ENCODE measurements at places on chromosomes 2 and 18.

DNA sequence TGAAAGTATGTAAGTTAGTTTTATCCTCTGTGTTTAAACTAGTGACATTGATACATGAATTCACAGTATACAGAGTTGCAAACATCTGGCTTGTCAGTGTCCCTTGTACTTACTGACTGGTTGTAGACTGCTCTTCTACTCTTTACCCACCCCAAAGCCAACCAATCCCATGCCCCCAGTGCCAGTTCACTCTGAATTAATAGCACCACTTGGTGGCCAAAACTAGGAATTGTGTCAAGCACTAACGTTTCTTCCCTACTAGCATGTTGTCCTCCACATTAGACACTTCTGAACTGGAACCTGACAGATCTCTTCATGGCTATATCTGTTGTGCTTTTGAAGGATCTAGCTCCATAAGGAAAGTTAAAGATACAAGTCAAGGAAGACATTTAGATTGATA is 27.2 kb upstream of the OTX1 start:
- DNase-seq: no peak

DNA sequence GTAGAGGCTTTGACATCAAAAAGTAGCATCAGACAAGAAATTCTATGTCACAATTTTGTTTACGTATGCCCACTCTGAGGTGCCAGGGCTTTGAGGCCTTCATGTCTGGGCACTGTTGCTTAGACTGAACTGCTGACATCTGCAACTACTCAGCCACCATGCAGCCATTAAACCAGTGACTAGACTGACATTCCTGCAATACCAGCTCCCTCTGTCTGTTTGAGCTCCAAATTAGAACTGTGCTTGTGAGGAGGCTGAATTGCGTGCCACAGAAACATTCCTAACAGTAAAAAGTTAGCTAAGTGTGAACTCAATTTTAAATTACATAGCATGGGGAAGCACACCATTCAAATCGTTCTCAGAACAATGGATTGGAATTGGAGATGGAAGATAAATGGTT is 163.2 kb downstream of the INSIG2 start:
- DNase-seq: no peak

- DNase-seq: no peak
These were observed 184.2 kb downstream of the GLI2 start for GRCh38 chr2:120919771-120920453.

GRCh38 chr2:8285081-8285480 is 396.8 kb upstream of the ID2 start:
- DNase-seq: no peak

- DNase-seq: no peak
These were observed 17.1 kb downstream of the TUBB6 start for GRCh38 chr18:12324991-12325725.

- DNase-seq: no peak
These were observed 29.0 kb downstream of the ZAP70 start for GRCh38 chr2:97742381-97742847.

DNA sequence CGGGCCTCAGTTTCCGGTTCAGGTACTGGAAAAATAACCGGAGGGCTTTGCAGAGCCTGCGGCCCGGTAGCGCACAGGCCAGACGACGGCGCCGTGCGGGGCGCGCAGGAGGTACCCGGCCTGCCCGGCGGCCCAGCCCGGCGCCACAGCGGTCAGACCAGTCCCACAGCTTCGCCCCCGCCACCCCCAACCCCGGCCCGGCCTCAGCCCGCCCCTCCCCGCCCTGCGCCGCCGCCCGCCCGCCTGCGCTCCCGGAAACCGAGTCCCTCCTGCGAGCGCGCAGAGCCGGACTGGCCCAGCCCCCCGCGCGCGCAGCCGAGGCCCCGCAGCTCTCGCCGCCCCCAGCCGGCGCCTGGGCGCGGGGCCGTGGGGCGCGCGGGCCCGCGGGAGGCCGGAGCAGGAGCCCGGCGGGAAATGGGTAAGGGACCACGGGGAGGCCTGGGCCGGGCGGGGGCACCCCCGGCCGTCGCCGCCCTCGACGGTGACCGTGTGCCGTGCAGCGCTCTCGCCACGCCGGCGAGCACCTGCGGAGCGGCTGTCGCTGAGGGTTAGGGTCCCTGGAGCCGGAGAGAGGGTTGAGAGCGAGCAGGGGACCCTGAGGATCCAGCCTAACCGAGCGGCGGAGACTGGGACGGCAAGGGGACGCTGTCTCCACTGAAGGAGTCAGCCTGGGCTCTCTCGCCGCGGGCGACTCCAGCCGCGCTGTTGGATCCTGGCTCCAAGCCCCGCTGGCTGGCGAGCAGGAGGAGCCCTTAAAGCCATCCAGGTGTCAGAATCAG is 16.5 kb upstream of the PSD4 start:
- no peak for DNase-seq

GRCh38 chr2:151423760-151424159 is 14.1 kb downstream of the RIF1 start:
- DNase-seq: no peak

DNA sequence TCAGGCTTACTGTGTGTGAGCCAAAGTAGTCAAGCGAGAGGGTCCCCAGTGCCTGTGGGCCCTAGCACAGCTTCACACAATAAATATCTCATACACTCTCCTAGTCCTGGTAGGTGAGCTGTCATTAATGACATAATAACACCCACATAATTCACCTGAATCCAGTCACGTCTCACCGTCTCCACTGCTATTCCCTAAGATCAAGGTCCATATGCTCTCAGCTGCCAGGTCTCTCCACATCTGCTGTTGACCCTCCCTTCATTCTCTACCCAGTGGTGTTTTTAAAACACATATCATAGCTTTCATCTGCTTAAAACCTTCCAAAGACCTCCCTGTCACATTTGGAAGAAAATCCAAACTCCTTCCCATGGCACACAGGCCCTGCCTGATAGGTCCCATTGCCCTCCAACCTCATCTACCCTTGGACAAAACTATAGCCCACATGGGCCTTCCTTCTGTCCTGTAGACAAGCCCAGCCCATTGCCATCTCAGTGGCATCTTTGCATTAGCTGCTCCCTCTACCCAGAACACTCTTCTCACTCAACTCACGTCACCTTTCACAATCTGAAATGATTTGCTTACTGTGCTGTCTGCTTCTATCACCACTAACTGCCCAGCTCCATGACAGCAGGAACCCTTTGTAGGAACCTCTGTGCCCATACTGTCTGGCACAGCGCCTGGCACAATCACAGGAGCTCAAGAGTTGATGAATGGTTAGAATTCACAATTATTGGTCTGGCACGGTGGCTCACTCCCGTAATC is 7.5 kb downstream of the KCNG3 start:
- DNase-seq: no peak

GRCh38 chr2:3864943-3865865 is 161.8 kb downstream of the DCDC2C start:
- no peak for DNase-seq

DNA sequence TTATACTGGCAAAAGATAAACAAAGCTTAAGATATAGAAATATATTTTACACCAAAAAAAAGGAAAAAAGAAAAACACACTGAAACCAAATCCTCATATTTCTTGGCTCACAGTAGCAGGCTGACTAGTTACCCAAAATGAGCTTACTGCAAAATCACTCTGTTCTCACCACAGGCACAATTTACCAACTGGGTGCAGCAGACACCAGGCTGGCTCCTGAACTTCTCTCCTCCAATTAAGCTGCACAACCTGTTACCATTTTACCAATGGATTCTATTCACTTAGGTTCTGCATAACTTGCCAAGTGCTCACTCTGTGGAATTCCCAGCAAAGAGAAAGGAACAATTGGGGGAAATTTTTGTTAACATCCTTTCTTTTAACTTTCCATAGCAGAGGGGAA is 679.3 kb downstream of the ZEB2 start:
- DNase-seq: no peak

- DNase-seq: no peak
These were observed 150.0 kb upstream of the EPB41L3 start for GRCh38 chr18:5693699-5694294.

DNA sequence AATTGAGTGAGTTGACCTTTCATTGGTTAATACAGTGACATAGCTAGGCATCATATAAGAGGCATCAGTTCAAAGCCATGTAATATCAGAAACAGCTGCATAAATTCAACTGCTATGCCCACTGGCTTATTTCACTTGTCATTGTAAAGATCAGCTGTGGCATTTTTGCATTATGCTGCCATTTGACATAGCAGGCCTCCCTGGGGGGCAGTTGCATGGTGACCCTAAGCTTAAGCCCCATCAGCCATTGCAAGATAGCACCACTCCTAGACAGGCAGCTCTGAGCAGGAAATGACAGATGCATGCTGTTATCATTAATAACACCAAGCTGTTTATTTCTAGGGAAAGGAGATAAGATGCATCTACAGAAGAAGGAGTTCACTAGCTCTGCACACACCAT is 233.4 kb upstream of the CNTNAP5 start:
- DNase-seq: no peak

DNA sequence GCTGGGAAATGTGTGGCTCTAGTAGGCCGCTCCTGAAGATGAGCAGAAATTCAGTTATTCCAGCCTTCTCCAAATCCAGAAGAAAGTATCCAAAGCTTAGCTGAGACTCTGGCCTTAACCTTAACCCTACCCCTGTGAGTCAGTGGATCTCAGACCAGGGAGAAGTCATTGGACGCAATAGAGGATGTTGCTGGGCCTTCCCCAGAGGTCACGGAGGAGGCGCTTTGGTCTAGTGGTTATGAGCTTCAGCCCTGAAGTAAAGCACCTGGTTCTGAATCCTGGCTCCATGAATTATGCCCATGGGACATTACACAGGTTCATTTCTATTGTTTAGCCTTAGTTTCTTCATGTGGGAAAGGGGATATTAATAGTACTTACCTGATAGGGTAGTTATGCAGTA is 24.0 kb downstream of the PKDCC start:
- no peak for DNase-seq

DNA sequence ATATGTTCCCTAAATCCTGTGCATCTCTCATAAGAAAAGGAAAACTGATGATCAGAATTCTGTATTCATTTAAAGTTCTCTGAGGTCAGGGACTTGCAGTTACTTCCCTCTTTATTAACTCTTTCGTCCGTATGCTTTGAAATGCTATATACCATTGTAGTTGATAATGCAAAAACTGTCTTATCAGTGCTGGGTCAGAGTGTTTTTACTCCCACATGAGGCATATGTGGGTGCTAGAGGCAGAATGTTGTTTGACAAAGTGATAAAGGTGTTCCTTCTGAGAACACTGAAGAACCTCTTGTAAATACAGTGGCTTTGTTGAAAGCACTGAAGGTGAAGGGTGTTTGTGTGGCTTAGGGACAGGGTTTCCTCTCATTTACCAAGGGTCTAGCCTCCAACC is 136.5 kb upstream of the NFATC1 start:
- no peak for DNase-seq

DNA sequence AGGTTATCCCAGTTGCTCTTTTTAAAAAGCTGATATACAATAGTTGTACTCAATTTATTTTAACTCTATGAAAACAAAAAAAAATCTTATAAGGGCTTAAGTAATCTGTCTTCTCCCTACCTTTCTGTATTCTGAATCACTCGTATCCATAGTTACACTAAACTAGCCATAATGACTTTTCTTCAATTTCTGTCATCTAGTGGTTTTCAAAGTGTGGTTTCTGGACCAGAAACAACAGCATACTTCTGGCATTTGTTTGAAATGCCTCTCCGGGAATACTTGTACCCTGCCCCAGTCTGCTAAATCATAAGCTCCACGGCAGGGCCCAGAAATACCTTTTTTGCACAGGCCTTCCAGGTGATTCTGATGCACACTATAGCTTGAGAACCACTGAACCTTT is 253.6 kb downstream of the LRRTM4 start:
- no peak for DNase-seq

DNA sequence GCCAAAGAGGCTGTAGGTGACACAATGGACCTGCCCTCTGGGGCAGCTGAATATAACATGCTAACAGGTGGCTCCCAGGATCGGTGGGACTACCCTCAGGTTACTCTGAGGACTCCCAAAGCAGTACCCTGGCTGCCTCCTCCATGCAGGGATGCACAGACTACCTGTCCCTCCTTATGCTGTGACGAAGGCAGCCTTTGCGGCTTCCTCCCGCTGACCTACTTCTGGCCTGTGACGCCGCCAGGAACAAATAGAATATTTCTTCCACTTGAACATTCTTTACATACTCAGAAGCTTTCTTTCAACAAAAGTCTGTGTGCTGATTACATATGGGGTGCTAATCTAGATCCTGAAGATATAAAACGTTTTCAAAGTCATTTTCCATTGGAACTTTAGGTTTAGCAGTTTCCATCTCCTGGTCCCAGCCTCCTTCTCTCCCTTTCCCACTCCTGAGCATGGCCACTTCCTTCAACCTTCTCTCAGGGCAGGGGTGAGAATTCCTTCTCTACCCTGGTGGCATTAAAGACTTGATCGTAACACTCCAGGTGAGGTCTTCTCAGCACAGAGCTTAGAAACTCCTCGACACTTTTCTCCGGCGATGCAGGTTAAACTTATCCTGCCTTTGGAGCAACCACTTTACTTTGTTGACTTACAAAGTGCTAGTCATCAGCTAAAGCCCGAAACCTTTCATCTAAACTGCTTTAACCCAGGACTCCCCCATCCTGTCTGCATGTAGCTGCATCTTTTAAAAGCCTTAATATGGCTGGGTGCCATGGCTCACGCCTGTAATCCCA is 58.9 kb upstream of the STK17B start:
- DNase-seq: no peak

GRCh38 chr18:54775686-54776085 is 52.6 kb upstream of the RAB27B start:
- DNase-seq: no peak

GRCh38 chr2:203480623-203481022 is 54.5 kb downstream of the RAPH1 start:
- DNase-seq: no peak

DNA sequence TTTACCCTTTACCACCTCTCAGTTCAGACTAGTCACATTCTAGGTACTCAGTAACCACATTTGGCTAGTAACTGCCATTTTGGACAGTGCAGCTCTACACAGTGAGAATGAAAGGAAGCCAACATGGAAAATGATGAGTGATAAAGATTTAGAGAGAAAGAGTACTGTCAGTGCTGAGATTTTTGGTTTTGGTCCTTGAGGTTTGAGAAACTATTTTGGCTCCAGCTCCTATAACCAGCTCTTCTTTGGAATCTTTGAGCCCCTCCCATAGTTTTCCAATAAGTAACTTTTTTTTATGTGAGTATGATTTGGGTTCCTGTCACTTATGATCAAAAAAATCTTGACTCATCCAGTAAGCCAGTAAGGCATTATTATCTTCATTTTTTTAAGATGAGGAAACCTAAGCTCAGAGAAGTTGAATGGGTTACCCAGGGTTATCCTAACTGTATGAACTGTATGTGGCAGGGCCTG is 173.0 kb downstream of the BABAM2 start:
- no peak for DNase-seq
